Osteoblast (primary cell): ENCODE measurements at places on chromosomes 12 and 14. TPM values are rescaled to one million over a fixed set of nuclear protein-coding genes. Genes with fewer than 3 reads are reported as not detected.

ZDHHC22 gene
- total RNA-seq, result not detected in 2 replicates

TECPR2 gene
- total RNA-seq, result 13.0 and 13.3 TPM in 2 replicates

DNA sequence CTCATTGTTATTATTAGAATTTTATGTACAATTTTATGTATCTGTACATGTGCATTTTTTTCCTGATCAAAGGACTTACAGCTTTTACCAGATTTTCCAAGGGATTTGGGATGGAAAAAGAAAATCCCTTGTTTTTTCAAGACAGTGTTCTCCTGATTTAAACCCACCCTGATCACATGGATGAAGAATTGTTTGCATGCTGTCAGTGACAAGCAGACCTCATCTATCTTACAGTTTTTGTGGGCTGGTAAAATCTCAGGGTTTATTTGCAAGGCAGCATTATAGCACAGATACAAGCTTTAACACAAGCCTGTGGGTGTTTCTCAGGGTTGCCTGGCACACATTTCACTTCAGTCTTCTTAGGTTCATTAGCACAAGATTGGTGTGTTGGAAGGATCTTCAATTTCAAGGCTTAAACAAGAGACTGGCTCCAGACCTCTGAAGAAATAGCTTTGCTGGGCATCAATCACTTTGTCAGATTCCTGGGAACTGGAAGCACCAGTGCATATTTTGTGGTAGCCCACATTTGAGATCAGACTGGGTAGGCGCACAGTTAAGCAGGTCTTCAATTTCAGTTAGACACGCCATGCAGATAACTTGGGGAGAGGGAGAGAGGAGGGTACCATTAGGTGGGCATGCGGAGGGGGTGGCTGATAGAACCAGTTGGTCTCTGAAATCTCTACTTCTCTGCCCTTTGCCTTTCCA is 118.0 kb downstream of the TBX5 start:
- no peak for DNase-seq

GRCh38 chr12:50271724-50272247 is 11.5 kb downstream of the LIMA1 start:
- no peak for DNase-seq

GRCh38 chr14:54555651-54556050 is 11.3 kb upstream of the SAMD4A start:
- no peak for DNase-seq

DNA sequence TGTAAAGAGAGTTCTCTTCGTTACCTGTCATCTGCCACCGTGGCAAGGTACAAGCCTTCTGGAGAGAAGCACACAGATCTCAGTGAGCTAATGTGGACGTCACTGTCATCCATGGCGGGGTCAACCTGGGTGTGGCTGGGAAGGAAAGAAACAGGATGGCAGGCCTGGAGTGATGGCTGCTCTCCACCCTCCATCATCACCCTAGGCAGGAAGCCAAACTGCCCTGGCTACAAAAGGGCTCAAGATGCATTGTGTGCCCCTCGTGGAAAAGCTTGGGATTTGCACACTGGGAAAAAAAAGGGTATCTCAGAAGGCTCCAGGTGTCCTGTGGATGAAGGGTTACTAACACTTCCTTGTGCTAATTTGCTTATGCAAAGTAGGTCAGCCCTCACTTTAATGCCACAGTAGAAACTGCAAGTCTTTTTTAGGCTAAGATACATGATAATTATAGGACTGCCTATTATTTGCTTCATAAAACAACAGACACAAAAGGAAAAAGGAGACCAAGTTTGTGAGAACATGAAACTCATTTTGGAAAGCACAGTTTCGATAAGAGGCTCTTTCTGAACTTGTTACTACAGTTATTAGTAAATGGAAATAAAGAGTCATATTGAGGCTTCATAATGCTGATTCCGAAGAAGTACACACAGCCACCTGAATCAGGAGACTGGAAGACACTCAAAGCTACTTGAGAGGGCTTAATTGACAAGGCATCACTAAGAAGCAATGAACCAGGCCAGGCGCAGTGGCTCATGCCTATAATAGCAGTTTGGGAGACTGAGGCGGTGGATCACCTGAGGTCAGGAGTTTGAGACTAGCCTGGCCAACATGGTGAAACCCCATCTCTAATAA is 18.9 kb downstream of the RFC5 start:
- no peak for DNase-seq

DNA sequence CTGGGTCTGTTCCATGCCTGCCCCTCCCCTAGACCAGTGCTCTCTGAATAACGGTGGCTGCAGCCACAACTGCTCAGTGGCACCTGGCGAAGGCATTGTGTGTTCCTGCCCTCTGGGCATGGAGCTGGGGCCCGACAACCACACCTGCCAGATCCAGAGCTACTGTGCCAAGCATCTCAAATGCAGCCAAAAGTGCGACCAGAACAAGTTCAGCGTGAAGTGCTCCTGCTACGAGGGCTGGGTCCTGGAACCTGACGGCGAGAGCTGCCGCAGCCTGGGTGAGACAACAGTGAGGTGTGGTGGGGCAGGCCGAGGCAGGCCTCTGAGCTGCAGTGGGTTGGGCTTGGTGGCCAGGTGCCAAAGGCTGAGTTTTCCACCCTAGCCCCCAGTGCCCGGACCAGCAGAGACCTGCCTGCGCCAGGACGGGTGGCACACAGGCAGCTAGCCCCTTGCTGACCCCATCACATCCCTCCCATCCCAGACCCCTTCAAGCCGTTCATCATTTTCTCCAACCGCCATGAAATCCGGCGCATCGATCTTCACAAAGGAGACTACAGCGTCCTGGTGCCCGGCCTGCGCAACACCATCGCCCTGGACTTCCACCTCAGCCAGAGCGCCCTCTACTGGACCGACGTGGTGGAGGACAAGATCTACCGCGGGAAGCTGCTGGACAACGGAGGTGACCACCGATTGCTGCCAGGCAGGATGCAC is 28.2 kb upstream of the LRP1-AS start:
- peak; percentile 96 for DNase-seq
